NCI-H524 (cell line): ENCODE measurements at places on chromosomes 11 and 22.

GRCh38 chr11:78310500-78310909, 107.1 kb downstream of the GAB2 start:
- DNase-seq = no peak

DNA sequence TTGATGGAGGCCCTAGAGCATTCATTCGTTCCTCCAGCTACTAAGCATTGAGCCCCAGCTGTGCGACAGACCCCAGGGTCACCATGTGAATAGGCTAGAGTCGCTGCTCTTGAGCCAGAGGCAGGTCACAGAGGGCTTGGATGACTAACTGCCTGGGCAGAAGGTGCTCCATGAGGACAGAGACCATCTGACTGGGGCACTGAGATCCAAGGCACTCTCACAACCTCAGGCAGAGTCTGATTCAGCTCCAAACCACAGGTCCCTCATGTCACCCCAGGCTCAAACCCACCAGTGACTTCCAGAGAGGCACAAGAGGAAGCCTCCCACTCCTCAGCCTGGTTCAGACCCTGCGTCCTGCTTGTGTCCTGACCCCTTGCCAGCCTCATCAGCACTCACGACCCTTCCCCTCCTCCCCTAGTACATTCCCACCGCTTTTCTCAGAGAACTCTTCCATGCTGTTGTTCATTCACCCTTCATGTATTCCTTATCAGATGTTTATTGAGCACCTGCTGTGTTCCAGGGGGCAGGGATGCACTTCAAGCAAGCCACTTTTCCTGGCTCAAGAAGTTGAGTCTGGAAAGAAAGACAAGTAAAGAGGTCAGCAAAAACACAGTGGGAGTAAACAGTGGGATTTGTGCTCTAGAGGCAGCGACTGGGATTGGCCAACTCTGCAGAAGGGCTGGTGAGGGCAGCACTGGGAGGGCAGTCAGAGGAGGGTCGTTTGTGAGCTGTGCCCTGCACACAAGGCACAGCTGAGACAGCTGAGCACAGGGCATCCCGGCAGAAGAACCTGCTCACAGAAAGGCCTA, 9.3 kb downstream of the OAF start:
- DNase-seq = no peak

GRCh38 chr11:76803811-76804600, 20.9 kb downstream of the TSKU start:
- no peak for DNase-seq

GRCh38 chr11:107801641-107802040, 56.9 kb downstream of the SLC35F2 start:
- no peak for DNase-seq

GRCh38 chr11:129576652-129577051, 201.0 kb downstream of the BARX2 start:
- DNase-seq = no peak

GRCh38 chr22:17217179-17217578, 2.1 kb downstream of the ADA2 start:
- DNase-seq = peak; percentile 41

DNA sequence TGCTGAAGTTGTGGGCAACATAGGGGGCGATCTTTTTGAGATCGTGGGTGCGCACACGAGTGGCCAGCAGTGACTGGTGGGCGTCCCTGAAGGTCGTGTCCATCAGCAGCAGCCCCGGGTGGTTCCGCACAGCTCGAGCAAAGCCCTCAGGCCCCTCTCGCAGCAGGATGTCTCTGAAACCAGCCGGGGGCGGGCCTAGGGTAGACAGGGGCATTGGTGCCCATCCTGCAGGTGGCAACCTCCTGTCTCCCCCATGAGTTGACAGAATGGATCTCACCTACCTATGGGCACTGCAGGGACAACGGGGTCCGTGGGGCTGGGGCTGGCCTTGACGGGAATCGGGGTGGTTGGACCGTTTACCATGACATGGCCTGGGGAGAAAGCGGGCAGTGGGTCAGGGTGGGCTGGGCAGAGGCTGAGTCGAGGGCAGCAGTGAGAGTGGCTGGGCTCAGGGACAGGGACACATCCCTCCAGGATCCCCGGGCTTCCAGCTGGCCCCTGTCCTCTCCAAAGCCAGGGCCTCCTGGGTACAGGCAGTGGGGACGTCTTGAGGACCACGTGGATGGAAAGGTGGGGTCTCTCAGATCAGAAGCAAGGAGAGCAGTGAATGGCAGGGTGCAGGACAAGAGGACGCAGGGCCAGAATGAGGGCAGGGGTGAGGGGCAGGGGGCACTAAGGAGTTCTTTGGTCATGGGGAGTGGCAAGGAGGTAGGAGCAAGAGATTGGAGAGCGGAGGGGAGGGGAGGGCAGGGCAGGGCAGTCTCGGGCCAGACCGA, 4.2 kb upstream of the LRFN4 start:
- no peak for DNase-seq

- no peak for DNase-seq
Observed at GRCh38 chr22:31829505-31829904, 75.7 kb downstream of the DEPDC5 start.

- DNase-seq = no peak
Observed at GRCh38 chr11:22807855-22808570, 21.6 kb downstream of the SVIP start.

DNA sequence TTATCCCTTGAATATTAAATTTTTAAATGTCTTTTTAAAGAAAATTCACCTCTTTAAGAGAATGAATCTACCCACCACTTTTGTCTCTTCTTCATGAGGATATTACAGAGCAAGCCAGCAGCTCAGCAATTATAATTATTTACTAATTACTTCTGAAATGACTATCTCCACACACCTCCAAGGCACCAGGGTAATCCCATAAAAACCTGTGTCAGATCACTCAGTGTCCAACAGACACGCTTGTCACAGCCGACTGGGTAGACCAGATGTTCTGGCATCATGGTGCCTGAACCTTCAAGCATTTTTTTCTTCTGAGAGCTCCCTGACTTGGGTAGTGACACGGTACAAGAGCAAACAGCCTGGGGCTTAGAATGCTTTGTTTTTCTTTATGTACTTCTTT, 61.4 kb downstream of the EFCAB6 start:
- peak; percentile 86 for DNase-seq

DNA sequence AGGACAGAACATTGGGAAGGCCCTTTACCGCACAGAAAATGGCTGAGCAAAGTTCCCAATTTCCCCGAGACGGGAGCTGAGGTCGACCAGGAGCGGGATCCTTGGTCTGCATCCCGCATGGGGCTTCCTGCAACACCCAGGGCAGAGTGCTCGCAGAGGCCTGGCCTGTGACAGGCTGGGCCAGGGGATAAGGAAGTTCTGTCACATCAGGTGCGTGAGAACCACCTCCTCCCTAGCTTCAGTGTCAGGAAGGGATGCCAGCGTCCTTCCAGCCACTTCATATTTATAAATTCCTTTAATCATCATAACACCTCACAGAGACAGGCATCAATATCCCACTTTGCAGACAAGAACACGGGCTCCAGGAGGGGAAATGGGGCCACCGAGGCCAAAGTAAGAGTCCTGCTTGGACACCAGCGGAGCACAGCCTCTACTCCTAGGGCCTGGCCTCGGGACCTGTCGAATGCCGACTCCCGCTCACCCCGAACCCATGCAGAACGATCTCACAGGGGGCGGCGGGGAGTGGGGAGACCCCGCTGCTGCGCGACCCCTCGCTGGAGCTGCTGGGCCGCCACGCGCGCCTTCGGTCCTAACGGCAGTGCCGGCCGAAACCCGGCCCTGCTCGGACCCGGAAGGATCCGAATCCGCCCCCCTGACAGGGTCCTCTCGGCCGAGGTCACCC, 532 bp downstream of the BET1L start:
- no peak for DNase-seq

DNA sequence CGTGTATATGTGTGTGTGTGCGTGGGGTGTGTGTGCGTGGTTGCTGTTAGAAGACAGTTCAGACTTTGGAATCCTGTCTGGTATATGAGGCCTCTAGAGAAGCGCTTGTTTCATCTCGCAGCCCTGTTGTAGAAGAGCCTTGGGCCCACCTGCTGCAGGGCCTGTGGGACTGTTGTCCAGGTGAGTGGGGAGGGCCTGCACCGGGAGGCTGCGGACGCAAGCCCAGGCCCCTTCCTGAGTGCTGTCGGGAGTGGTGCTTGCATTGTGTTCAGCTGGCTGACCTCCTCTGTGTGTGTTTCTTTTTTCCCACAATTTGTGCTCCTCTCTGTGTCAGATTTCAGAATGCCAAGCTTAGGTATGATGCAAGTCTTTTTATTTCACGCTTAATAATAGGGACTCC, 128.4 kb downstream of the TBC1D22A start:
- DNase-seq = no peak

DNA sequence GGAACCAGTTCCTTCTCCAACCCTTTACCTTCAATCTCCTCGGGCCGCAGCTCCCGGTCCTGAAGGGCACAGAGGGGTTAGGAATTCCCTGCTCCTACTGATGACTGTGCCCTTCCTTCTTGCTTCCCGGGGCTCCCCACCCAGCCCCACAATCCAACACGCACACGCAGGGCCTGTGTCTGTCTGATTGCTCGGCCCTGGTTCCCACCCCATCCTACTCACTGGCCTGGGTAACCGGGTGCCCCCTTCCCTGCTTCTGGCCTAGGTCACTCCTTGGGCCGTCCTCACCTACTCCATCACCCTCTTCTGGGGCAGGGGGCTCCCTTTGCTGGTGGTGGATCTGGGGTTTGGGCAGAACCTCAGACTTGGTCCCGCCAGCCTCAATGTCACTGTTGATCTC, 1.3 kb downstream of the CABP2 start:
- DNase-seq = no peak

GRCh38 chr11:74267014-74267413, 44.4 kb downstream of the P4HA3 start:
- no peak for DNase-seq

- no peak for DNase-seq
Observed at GRCh38 chr11:36121054-36121453, 168.2 kb downstream of the COMMD9 start.

DNA sequence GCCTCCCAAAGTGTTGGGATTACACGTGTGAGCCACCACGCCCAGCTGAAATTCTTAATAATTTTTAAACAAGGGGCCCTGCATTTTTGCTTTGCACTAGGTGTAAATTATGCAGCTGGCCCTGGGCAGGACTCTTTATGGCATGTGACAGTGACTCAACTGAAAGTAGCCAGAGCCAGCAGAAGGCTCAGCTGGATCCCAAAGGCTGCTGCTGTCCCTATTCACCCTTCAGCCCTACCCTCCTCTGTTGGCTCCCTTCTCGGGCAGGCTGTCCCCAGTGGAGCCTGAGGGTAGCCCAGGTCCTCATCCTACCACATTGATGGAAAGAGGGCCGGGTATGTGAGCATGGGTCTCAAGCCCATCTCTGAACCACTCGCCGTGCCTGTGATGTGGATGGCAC, 45.6 kb downstream of the CD82 start:
- DNase-seq = no peak

- no peak for DNase-seq
Observed at GRCh38 chr11:67053896-67054329, 2.7 kb upstream of the RHOD start.

GRCh38 chr11:73893041-73893440, 16.2 kb downstream of the PAAF1 start:
- DNase-seq = no peak

DNA sequence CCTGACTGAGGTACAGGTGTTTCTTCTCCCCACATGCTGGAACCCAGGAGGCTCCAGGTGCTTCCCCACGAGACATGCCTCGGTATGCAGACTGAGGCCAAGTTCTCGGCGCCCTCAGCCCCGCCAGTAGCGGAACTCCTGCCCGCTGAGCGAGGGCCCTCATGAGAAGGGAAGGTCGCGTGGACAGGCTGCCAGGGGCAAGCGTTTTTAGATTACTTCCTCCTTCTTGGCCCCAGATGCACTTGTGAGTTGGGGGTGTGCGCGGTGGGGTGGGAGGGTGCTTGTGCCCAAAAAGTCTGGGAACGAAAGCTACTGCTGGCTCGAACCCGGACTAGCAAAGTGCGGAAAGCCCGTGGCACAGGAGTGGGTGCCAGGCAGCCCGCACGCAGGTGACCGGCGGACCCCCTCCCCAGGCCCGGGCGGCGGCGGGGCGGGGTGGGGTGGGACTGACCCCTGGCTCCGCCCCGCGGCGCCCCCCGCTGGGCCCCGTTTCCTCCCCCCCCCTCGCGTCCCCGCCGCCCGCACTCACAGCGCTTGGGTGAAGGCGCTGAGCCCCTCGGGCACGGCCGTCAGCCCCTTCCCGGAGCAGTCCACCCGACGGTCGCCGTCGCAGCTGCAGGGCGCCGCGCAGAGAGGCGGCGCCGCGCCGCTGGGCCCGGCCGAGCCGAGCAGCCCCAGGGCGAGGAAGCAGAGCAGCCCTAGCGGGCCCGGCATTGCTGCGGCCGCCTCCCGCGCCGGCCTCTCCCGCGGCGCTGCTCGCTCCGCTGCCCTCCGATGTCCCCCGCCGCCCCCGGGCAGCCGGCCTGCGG, 797 bp downstream of the LGR4 start:
- peak; percentile 28 for DNase-seq

DNA sequence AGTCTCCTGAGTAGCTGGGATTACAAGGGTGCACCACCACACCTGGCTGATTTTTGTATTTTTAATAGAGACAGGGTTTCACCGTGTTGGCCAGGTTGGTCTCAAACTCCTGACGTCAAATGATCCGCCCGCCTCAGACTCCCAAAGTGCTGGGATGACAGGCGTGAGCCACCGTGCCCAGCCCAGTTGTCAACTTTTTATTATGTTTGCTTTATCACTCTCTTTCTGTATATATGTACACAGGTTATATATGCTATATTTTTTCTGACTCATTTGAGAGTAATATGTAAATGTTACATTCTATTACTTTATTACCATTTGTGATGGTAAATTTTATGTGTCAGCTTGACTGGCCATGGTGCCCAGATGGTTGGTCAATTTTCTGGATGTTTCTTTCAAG, 18.9 kb upstream of the DNAJB13 start:
- DNase-seq = no peak

DNA sequence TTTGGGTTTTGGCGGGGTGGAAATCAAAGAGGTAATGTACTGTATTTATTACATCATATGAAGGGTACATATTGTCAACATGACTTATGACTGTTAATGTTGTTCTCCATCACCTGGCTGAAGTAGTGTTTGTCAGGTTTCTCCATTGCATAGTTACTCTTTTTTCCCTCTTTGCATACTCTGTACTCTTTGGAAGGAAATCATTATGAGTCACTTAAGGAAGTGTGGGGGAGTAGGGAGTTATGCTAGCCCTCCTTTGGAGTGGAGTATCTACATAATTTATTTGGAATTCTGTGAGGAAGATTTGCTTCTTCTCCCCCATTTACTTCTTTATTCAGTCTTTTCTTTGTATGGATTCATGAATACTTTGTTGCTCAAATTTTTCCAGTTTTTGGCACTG, 3.6 kb upstream of the PGR start:
- no peak for DNase-seq

DNA sequence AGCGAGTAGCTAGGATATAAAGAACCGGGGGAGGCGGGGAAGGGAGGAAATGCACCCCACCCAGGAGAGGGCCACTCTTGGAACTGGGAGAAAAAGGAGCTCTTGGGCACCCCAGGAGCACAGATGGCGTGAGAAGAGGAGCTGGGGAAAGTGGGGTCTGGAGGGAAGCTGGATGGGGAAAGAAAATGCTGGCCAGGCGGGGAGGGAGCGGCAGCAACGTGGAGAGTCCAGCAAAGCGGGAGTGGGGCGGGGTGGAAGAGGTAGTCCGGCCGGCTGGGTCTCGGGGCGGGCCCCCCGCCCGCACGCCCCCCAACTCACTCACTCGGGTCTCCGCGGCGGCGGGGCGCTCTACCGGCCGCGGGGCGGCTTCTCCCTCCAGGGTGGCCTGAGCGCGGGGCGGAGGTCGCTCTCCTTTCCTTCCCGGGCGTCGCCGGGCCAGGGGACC, 522 bp downstream of the TOB2 start:
- DNase-seq = no peak
